ENCODE measurements at places on chromosomes 1 and 21.

GRCh38 chr1:41409825-41410224 is 48.6 kb downstream of the FOXO6 start:
- no peak for DNase-seq

GRCh38 chr21:31213787-31214186 is 130.3 kb downstream of the TIAM1 start:
- DNase-seq: no peak

DNA sequence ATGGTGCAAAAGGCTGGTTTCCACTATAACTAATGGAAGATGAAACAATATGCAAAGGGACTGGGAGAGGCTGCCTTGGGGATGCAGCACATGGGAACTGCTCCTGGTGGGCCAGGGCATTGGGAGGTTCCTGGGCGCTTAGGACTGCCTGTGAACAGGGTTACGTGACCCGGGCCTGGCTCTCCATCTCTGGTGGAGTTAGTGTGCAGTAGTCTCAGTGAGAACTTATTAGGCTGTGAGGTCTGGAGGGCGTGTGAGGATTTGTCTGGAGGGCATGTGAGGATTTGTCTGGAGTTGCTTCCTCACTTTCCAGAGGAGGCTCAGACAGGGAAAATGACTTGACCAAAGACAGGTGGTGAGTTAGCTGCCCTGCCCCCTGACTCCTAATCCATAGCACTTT is 1.5 kb upstream of the ETV3L start:
- no peak for DNase-seq

GRCh38 chr1:11345971-11346715 is 73.1 kb downstream of the UBIAD1 start:
- DNase-seq: no peak

- DNase-seq: no peak
These were observed 92.2 kb downstream of the DYRK1A start for GRCh38 chr21:37458669-37459276.

- no peak for DNase-seq
These were observed 32.4 kb upstream of the NCAM2 start for GRCh38 chr21:20965816-20966215.

DNA sequence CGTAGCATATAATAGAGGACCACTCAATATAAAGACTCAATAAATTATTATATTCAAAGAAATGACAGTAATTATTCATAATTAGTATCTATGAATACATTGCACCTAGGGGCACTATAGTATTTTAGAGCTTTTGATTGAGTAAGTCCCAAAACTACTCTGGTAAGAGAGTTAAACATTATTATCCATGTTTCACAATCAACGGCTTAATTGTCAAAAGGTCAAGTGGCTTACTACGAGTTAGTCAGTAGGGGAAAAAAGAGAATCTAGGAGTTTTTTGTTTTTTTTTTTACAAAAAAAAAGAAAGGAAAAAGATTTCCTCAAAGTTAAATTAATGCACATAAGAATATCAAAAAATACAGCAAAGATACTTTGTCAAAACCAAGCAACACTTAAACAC is 20.4 kb upstream of the LAMC1 start:
- no peak for DNase-seq

DNA sequence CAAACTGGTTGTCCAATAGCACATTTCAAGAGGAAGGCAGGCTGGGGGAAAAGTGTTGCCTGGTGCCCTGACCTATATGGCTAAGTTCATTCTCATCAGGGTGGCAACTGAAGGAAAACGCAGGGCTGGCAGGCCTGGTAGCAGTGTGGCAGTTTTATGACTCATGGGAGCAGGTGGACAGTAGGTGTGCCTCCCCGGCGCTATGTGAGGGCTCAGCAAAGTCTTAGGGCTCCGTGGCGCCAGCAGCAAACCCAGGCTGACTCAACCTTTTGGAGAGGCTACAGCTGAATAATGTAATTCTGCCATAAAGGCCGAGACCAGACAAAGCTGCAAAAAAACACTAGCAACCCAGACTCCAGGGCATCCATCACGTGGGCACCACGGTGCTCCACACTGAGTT is 23.6 kb downstream of the GADD45A start:
- no peak for DNase-seq

GRCh38 chr21:32653326-32653901 is 41.2 kb upstream of the CFAP298 start:
- peak; percentile 54 for DNase-seq

DNA sequence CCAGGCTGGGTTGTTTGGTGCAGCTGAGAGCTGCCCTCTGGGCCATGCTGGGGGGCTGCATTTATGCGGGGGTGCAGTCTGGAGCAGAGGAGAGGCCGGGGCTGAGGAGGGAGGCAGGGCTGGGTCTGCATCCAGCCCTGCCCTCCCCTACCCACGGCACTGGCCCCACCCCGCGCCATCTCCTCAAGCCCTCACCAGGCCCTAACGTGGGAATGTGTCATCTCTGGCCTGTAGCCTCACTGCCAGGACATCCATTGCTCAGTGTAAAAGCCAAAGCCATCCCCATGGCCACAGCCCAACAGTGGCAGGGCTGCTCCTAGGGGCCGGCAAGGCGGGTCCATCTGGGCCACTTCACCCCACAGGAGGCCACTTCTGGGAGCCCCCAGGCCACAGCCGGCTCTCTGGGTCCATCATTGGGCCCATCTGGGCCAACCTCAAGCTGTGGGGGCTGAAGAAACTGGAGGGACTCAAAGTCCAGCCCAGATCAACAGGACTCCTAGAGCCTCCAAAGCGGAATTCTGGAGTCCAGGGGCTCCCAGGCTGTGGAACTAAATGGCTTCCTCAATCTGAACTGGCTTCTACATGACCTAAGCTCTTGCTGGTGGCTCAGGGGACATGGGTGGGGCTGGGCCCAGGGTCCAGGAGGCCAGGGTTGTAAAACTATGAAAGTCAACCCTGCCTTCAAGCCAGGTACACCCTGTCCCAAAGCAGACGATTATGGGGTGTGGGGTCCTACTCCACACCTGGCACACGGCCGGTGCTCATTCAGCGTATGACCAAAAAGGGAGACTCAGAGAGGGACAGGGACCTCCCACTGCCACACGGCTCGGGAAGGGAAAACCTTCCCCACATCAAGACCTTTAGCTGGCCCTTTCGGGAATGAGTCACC is 32.6 kb downstream of the RUNX3 start:
- DNase-seq: no peak

- DNase-seq: no peak
These were observed 44.4 kb downstream of the ZNF697 start for GRCh38 chr1:119603695-119604094.

DNA sequence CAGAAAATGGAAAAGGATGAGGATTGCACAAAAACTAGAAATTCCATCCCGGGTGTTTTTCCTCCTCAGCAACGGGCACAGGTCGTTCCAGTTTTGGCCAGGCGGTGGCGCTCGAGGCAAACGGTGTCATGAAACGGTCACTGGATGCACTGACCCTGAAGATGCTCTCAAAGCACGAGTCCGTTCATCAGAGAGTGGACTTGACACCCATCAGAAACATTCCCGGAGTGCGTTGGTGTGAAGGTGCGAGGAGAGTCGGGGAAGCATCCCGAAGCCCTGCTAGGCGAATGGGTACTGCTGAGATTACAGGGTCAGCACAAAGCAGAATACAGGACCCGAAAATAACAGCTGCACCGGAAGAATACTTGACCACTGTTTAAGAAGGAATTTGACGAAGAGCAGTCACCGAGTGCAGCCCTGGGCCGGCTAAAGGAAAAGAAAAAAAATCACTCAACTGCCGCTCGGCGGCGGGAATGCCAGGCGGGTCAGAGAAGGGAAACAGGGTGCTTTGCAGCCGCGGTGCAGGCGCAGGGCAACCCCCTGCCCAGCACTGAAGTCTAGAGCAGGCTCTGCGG is 71.7 kb upstream of the ETS2 start:
- DNase-seq: peak; percentile 77

- no peak for DNase-seq
These were observed 29.5 kb upstream of the DMRTA2 start for GRCh38 chr1:50452700-50453099.

- no peak for DNase-seq
These were observed 28.7 kb upstream of the FAM89A start for GRCh38 chr1:231068762-231069161.

DNA sequence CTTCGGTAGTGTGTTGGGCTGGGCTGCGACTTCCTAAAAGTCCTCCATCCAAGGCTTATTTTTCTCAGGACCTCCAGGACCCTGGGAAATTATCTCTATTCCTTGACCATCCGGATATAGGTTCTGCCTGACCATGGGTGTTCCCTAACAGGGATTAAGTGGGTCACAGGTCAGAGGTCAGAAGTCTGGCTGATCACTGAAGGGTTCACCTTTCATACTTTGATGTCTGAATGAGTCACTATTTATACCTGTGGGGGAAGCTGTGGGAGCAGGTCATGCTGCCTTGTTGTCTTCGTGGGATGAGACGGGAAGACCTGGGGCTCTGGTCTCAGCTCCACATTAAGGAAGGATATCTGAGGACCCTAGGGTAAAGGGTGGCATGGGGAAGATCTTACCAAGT is 65.0 kb upstream of the ETV3 start:
- DNase-seq: no peak

DNA sequence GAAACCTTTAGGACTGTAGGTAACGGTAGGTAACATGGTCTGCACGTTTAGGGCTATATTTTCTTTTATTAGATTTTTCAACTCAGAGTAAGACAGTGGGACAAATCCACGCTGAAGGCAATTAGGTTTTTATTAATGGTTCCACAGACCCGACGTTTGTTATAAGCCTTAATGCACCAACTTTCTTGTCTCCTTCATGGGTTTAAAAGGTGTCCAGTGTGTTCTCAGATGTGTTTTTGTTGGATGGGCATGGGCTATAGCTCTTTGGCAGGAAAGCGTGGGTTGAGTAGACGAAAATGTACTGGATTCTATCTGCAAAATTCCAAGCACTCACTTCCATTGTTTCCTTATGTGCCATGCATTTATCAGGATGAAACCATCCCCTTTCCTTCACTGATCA is 88.0 kb upstream of the SIM2 start:
- no peak for DNase-seq

DNA sequence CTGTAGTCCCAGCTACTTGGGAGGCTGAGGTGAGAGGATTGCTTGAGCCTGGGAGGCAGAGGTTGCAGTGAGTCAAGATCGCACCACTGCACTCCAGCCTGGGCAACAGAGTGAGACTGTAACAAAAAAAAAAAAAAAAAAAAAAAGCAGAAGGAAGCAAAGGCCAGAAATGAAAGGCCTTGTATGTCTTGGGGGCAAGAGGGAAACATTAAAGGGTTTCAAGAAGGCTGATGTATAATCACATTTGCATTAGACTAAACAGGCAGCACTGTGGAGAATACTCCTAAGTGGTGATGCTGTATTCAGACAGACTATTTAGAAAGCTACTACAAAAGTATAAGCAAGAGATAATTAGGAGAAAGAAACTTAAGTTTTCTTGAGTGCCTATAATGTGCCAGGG is 10.4 kb downstream of the ANP32E start:
- no peak for DNase-seq

- no peak for DNase-seq
These were observed 3.4 kb downstream of the PIGV start for GRCh38 chr1:26791148-26791547.

DNA sequence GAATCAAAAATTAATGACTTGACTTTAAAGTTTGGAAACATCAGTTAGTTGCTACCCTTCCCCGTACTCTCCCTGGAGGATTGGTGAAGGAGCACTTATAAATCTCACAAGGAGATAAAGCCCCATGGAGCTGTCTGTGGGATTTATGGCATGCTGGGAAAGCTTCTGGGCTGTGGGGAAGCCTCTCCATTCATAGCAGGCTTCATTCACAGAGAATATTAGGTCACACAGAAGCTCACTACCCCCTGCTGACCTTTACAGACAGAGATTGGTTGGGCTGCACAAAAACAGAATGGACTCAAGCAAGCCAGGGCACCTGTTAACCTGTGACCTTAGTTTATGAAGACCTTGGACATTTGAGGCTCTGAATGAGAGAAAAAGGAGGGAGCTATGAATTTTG is 32.1 kb downstream of the RGL1 start:
- no peak for DNase-seq

DNA sequence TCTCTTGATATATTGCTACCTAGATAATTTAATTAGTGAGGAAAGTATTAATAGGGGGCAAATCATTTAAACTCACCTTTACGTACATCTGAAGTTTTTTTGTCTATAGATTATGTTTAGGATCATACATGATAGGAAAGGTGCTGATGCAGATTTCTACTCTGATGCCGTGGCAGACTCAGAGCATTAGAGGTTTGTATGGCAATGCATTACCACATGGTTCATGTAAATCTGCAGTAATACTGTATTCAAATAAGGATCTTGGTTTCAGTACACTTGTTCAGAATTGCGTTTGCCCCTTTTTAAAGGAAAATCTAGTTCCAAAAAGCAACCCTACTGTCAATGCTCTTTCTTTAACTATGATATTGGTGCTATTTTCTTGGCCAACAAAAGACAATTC is 288.3 kb downstream of the PTPRC start:
- no peak for DNase-seq

DNA sequence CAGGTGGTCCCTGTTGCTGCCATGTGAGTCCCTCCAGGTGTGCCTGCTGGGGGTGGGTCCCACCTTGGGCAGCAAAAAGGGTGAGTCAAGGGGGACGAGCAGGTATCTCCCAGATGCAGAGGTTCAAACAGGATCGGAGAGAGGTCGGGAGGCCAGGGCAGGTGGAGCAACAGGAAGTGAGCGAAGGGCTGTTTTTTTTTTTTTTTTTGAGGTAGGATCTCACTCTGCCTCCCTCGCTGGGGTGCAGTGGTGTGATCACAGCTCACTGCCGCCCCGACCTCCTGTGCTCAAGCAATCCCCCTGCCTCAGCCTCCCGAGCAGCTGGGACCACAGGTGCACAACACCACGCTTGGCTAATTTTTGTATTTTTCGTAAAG is 39.4 kb downstream of the SLC2A7 start:
- no peak for DNase-seq

GRCh38 chr1:155960081-155960745 is 18.1 kb downstream of the ARHGEF2 start:
- DNase-seq: no peak

DNA sequence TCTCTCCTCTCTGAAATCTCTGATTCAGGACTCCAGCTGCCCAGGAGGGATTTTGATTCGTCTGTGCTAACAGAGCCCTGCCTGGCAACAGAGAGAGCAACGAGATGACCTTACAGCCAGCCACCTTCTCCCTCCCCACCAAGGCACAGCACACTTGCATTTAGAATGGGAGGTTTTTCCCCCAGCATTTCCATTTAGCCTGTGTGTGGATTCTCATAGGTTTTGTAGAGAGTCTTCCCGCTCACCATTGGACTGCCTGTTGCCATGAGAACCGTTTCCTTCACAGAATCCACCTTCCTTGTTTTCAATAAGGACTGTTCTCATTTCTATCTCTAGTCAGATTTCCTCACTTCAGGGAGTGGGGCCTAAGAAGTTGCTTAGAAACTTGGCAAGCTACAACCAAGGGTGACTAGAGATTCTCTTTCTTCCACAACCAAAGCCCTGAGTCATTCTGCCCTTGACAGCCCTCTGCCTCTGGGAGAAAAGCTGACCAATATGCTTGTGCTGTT is 5.8 kb upstream of the IKBKE start:
- DNase-seq: no peak

DNA sequence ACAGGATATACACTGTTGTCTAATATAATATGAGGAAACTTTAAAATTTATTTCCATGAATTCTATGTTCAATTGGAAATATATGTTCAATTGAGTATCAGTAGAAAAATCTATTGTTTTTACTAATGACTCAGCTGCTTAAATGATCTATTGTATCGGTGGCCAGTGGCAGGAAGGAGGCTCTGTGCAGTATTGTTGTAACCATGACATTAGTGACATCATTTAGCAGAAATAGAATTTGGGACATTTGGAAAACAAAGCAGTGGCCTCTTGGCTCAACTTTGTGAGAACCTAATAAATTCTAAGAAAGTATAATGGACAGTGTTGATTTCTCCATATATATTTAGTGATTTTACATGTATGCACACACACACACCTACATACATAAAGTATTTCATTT is 257.4 kb downstream of the PDE4B start:
- DNase-seq: no peak

- DNase-seq: no peak
These were observed 12.4 kb downstream of the EPHB2 start for GRCh38 chr1:22722901-22723550.
